ENCODE measurements at places on chromosomes 13 and 19.

- DNase-seq: no peak
These were observed 5.4 kb upstream of the NLRP7 start for GRCh38 chr19:54952591-54953344.

- DNase-seq: no peak
These were observed 41.0 kb upstream of the CNMD start for GRCh38 chr13:52780611-52781010.

DNA sequence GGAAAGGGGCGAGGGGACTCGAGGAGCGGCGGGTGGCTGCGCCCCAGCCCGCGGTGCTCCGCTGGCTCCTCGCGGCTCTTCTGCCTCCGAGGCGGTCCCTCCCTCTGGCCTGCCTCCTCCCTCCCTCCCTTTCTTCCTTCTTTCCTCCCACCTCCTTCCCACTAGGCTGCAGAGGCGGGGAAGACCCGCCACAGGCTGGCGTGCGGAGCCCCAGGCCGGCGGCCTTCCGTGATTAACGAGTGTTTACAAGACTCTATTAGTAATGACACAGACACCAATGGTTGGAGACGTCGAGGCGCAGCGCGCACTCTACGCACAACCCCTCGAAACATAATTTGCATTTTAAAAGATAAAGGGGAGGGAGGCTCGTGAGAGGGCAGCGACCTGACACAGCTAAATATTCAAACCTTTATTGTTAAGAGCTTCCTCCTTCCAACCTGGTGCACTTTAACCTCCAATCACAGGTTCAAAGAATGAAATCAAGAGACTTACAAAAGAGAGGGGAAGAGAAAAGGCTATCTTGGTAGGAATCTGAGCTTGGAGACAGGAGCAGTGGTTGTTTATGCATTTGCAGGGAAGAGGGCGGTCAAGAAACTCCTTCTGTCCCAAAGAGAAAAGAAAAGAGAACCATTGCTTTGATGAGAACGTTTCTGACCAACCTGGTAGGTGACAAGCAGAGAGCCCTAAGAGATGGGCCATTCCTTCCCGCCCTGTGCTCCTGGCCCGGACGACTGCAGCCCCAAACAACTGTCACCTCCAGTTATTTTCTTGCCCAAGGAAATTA lies at the start of gene CDX2:
Gene CDX2 (minus strand): TSS at position 234 of the 784 bp plus-strand sequence. CDS start 309 bp downstream, outside the sequence.
- DNase-seq: no peak

DNA sequence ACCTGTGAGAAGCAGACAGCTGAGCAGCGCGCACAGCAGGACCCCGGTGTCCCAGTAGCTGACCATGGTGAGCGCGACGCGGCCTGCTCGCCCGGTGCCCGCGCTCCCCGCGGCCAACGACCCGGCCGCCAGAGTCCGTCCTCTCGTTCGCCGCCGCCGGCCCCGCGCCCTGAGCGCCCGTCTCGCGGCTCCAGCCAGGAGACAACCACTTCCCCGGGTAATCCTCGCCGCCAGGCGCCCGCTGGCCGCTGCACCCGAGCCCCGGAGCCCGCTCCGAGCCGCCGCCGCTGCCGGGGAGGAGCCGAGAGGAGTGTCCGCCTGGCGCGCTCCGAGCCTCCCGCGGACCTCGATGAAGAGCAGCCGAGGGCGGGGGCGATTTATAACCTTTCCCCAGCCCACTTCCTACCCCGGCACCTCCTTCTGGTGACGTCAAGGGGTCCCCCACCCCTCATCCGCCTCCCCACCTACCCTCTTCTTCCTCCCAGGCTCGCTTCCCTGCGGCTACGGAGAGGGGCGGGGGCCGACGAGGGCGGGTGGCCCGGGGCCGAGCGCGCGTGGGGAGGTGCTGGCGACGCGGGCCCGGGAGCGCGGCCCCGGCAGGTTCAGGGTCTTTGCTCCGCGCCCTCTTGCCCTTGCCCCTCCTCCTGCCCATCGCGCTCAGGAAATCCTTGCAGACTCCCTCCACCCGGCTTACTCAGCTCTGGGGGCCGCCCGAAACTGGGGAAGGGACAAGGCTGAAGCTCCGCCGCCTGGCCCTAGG lies at the start of gene FLT1:
Gene FLT1 (minus strand): TSS at position 351 of the 760 bp plus-strand sequence. CDS start 285 bp downstream, at position 66.
- DNase-seq: no peak

DNA sequence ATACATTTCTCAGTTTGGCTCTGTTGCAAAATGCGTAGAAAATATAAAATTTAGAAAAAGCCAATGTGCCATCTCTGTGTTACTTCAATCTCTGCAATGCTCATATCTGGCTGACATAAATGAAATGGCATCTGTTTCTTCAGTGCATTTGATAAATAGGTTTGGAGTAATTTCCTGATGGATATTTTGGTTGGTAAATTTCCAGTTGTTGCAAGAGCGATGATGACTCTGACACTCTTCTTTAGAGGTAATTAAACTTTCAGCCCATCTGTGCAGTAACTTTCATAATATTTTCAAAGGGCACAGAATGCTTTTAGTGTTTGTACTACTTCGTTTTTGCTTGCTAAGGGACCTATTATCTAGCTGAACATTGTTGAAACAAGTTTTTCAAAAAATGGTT lies 1286.4 kb downstream of the PCDH9 start:
- no peak for DNase-seq

GRCh38 chr19:40609561-40610395 lies 8.6 kb downstream of the LTBP4 start:
- peak; percentile 92 for DNase-seq

- DNase-seq: no peak
These were observed 8.8 kb downstream of the TSSK6 start for GRCh38 chr19:19506592-19506991.

DNA sequence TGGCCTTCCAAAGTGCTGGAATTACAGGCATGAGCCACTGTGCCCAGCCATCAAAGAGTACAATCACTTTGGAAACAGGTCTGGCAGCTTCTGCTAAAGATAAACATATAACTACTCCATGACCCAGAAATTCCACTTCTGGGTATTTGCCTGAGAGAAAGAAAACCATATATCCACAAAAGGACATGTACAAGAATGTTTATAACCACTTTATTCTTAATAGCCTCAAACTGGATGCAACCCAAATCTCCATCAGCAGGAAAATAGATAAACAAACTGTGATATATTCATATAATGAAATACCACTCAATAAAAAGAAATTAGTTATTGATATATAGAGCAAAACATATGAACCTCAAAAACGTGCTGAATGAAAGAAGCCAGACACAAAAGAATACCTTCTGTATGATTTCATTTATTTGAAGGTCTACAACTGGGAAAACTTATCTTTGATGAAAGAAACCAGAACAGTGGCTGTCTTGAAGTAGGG lies 40.5 kb downstream of the TEX26 start:
- no peak for DNase-seq

GRCh38 chr13:81683521-81683920 lies 1342.6 kb upstream of the SPRY2 start:
- DNase-seq: no peak

DNA sequence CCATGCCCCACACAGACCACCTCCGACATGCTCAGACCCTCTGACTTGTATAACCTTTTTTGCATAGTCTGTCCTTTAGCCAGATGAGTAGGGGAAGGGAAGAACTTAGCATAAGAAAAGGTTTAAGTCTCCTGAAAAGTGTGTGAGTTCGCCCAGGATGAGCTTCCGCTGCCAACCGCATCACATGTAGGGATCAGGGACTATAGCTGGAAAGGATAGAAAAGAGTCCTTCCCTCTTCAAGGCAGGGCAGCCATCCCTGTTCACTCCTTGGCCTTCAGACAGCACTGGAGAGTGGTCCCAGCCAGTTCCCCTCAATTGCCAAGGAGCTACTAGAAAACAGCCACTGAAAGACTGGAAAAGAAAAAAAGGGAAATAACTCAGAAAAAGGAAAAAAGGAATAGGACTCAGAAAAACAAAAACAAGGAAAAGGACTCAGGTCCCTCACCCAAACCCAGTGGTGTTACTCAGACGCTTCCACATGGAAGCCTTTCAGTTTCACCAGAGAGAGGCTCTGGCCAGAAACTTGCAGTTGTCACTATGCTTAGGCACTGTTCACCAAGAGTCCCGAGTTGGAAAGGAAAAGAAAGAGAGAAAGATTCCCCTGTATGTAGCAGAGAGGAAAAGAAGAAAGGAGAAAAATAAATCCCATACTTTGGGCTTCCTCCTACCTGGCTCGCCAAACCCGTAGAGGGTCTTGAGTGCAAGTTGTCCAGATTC lies 5.6 kb upstream of the TM9SF2 start:
- no peak for DNase-seq

GRCh38 chr13:26721251-26722121 lies 39.1 kb downstream of the GPR12 start:
- DNase-seq: no peak

DNA sequence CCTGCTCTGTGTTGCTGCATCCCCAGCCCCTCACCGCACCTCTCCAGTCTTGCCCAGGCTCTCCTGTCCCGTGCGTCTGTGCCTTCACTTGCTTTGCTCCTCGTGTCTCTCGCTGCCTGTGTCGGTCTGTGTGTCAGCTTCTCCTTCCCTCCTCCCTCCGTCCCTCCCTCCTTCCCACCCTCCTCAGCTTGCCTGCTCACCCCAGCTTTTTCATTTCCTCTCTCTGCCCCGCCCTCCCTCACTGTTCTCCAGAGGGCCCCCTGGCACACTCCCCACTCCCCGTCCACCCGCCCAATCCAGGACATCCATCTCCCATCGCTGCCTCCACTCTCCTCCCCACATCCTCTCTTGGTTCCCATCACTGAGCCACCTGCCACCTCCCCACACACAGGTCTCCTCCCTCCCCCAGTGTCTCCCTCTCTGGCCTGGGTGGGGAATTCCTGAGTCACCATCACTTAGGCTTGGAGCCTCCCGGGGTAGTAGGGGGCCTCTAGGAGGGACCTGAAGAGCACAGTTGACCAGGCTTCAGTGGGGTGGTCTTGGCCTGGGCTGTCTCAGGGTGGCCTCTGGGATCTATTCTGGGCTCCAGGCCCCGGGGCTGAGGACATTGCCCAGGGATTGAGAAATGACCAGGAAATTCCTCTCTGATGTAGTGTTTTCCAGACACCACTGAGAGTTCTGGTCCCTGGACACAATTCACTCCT lies at the start of gene PTGIR:
Gene PTGIR (minus strand): TSS at position 132 of the 704 bp plus-strand sequence. CDS start 864 bp downstream, outside the sequence.
- no peak for DNase-seq

- DNase-seq: no peak
These were observed at the start of gene ATP12A for GRCh38 chr13:24680258-24680920. Gene ATP12A (plus strand): TSS chr13:24680408. CDS start chr13:24680744, 336 bp downstream.

GRCh38 chr13:57470491-57470890 lies 161.1 kb upstream of the PCDH17 start:
- no peak for DNase-seq

- no peak for DNase-seq
These were observed 11.5 kb downstream of the FFAR2 start for GRCh38 chr19:35459414-35460082.

DNA sequence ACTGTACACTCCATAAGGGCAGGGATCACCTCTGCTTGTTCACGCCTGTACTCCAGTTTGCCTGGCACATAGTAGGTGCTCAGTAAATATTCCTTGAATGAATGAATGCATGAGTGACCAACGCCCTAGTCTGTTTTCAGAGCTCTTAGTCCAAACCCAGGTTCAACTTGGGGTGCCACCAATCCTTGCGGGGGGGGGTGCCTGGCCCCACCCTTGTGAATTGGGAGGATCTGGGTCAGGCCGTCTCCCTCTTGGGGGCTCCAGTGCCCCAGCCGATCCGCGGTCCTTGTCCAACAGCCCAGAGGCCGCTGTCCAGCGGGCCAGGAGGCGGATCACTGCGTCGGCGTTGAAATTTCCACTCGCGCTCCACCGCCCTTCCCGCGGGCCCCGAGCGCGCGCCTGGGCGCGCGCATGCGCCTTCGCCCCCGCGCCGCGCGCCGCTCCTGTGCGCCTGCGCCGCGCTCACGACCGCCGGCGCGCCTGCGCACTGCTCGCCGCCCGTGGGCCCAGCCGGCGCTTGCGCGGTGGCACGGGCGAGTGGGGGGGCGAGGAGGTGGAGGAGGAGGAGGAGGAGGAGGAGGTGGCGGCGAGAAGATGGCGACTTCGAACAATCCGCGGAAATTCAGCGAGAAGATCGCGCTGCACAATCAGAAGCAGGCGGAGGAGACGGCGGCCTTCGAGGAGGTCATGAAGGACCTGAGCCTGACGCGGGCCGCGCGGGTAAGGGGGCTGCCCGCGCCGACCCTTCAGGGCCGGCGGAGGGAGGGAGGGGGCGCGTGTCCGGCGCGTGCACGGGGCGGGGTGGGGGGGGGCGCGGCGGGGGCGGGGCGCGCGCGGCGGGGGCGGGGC lies at the start of gene CRTC1:
Gene CRTC1 (plus strand): TSS at position 572 of the 849 bp plus-strand sequence. CDS start 23 bp downstream, at position 595.
- DNase-seq: peak; percentile 47

GRCh38 chr19:6047256-6047655 lies 63.0 kb downstream of the RFX2 start:
- no peak for DNase-seq

DNA sequence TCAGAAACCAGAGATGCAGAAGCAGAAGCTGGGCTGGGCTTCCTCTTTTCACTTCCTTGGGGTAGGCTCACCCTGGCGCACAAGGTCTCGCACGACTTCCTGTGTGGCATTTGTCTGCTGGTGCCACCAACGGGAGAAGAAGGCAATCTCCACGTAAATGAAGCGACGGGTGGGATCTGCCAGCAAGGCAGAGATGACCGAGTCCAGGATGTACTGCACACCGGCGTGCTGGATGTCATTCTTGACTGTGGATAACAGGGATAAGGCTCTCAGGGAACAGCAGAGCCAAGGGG lies 1.3 kb downstream of the MAN2B1 start:
- no peak for DNase-seq

DNA sequence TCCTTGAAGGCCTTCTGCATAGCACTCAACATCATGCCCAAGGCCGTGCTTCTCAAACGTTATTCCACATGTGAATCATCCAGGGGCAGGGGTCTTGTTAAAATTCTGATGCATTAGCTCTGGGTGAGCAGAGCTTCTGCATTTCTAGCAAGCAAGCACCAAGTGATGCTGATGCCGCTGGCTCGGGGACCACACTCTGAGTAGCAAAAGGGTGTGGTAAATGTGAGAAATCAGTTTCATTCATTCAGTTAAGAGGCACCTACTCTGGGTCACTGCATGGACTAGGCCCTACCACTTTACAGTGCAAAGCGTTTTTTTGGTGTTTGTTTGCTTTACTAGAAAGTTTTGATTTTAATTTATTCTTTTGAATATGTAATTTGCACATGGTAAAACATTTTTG lies 7.2 kb downstream of the KRTDAP start:
- no peak for DNase-seq

DNA sequence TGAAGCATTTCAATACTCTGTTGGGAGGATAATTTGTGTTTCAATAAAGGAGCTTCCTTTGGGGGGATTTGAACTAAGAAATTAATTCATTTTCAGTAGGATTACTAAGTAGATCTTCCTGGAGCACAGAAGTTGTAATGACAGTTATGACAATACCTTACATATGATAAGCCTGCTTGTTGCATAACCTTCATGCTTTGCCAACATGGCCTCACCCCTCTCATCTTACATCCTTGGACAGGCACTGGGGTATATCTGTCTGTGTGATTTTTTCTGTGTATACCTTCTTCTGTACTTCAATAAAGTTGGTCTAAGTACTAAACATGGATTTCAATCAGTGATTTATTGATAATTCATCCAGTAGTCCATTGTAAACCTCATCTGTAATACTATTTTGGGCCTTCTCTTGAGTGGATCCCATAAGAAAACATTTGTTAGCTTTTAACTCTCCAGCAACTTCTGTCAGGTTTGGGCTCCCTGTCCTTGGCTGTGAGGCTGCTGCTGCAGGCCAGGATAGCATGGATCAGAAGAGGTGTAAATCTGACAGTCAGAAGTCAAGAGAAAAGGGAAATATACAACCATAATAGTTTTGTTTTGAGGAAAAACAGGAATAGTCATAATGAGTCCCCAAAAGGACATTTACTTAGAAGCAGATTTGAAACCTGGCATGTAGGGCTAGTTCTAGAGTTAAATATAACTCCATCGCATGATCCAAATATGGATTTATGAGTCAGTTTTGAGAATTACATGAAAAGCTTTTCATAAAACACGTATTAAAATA lies 422.2 kb downstream of the KLF5 start:
- DNase-seq: no peak
